Stimulated activated CD4-positive, alpha-beta T cell treated with anti-CD3 and anti-CD28 coated beads, Interleukin-2, amount 100 ng/mL, for 48 hours (primary cell): ENCODE measurements at places on chromosomes 1 and 21.

DNA sequence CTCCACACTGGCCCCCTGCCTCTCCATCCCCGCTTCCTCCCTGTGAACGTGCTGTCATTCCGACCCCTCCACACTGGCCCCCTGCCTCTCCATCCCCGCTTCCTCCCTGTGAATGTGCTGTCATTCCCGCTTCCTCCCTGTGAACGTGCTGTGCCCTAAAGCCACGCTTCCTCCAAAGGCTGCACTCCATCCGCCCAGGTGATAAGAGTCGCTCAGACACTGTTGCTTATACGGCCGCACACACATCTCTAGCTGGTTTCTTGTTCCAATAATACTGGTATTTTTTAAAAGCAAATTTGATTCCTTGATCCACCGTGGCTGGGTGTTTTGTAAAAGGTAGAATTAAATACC is 39.3 kb upstream of the TSPEAR start:
- no peak for DNase-seq

- no peak for DNase-seq
Measured at GRCh38 chr1:80436851-80437250, 1363.9 kb upstream of the ADGRL2 start.

GRCh38 chr21:33058957-33059356 is 11.0 kb upstream of the OLIG1 start:
- DNase-seq: no peak

DNA sequence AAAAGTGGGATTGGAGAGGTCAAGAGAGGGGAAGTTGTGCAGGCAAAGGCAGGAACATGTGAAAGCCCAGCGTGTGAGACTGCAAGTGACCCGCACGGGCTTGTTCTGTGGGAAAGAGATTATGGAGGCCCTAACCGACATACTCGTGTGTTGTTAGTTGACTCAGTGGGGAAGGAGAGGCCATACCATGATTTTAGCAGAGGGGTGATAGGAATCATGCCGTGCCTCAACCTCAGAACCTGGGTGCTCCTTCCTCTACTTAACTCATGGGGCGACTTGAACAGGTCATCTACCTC is 19.3 kb downstream of the PGLYRP3 start:
- no peak for DNase-seq

- DNase-seq: no peak
Measured at GRCh38 chr1:247338723-247339275, 7.1 kb upstream of the ZNF496 start.

DNA sequence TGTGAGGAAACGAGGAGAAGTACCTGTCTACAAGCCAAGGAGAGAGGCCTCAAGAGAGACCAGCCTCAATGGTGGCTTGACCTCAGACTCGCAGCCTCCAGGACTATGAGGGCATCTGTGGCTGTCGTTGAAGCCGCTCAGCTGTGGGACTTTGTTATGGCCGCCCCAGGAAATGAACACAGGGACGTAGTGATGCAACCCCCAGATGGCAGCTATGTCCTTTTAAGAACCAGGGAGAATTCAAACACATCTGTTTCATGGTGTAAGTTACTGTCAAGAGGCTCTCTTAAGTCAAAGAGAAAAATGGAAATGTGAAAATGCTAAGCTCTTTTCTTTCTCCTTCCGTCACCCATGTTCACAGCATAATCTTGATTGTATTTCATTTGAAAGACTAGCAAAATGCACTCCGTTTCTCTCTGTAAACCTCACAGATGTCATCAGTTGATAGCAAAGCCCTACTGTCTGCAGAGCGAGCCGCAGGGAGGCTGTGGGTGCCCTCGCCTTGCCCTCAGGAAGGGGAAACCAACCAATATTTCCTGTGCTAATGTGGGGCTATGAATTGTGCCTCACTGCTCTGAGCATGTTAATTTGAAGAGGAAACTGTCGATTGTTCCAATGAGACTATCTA is 21.3 kb downstream of the UBASH3A start:
- DNase-seq: no peak

GRCh38 chr1:41627491-41628280 is 143.2 kb upstream of the EDN2 start:
- no peak for DNase-seq

- no peak for DNase-seq
Measured at GRCh38 chr1:178536329-178536728, 23.4 kb downstream of the TEX35 start.

- DNase-seq: no peak
Measured at GRCh38 chr1:7376676-7377075, 394.4 kb upstream of the VAMP3 start.

- no peak for DNase-seq
Measured at GRCh38 chr1:180185281-180185680, 30.6 kb downstream of the QSOX1 start.

DNA sequence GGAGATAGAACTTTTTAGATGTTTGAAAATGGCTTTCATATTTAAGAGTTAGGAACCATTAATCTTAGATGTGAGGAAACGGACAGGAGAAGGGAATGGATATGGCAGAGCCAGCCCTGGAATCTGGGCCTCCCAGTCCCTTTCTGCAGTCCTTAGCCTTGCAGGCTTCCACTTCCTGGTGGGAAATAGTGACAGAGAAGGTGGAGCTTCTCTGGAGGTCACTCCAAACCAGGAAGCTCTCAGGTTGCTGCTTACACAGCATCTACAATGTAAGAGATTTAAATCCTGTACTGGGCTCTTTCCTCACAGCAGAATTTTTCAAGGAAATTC is 2.5 kb downstream of the S100A11 start:
- no peak for DNase-seq

GRCh38 chr1:244802041-244802440 is 33.4 kb upstream of the COX20 start:
- no peak for DNase-seq

GRCh38 chr21:20330652-20331051 is 667.6 kb upstream of the NCAM2 start:
- no peak for DNase-seq

GRCh38 chr1:166152978-166153377 is 13.8 kb downstream of the FAM78B start:
- DNase-seq: no peak

GRCh38 chr1:4467241-4467640 is 187.2 kb upstream of the AJAP1 start:
- DNase-seq: no peak

GRCh38 chr1:183827801-183828200 is 22.9 kb downstream of the RGL1 start:
- DNase-seq: no peak

- peak; percentile 28 for DNase-seq
Measured at GRCh38 chr1:208243967-208244916, at the start of gene PLXNA2. Gene PLXNA2, minus strand, starts transcription at chr1:208244384. Its CDS starts 26,462 bp downstream, at chr1:208217922.

DNA sequence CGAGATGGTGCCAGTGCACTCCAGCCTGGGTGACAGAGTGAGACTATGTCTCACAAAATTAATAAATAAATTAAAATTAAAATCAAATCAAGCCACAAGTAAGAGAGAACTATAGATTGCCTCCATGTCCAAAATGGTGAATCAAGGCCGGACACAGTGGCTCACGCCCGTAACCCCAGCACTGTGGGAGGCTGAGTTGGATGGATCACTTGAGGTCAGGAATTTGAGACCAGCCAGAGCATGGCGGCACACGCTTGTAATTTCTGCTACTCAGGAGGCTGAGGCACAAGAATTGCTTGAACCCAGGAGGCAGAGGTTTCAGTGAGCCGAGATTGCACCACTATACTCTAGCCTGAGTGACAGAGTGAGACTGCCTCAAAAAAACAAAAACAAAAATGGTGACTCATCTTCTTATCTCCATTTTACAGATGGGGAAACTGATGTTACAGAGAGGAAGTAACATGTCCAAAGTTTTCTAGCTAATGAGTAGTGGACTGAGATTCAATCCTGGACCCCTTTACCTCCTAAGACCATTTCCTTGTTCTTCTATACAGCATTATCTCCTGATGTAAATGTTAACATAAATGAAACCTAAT is 99.0 kb upstream of the HNRNPU start:
- no peak for DNase-seq
